ENCODE measurements at places on chromosomes 3 and 15. TPM values are rescaled to one million over a fixed set of nuclear protein-coding genes. Genes with fewer than 3 reads are reported as not detected.

DNA sequence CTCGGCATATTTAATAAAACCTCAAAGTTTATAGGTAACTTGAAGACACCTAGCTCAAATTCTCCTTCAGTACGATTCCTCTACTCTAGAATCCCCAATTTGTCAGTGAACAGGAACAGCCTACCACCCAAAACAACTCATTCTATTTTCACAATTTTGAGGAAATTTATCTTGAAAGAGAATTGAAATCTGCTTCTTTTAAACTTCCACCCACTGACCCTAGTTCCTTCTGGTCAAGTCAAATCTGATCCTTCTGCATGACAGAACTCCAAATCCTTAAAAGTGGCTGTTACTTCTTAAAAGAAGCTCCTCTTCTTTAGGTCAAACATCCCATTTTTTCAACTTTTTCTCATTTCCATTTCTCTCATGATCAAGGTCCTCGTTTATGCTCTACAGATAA, 4.4 kb downstream of the GABPB1 start:
- H3K4me3 ChIP-seq = no peak overlapping the region
- no peak for DNase-seq
- H3K36me3 ChIP-seq = no peaks in the 10 kb centered on the region
- H3K27ac ChIP-seq = peak overlapping the region; percentile 100

SV2B gene
- 1.4 TPM for total RNA-seq

CPNE9 gene
- total RNA-seq = not detected

GRCh38 chr3:13087320-13087990, 14.2 kb upstream of the IQSEC1 start:
- no peaks in the 10 kb centered on the region for H3K36me3 ChIP-seq
- no peak overlapping the region for H3K27ac ChIP-seq
- DNase-seq = no peak
- no peak overlapping the region for H3K4me3 ChIP-seq
- no peaks in the 10 kb centered on the region for H3K27me3 ChIP-seq

- no peaks in the 10 kb centered on the region for H3K27me3 ChIP-seq
- DNase-seq = peak; percentile 32
- no peaks in the 10 kb centered on the region for H3K36me3 ChIP-seq
- no peak overlapping the region for H3K4me3 ChIP-seq
- H3K4me1 ChIP-seq = peaks cover 24% of the 10 kb centered on the region
Observed at GRCh38 chr3:69784954-69785514, 45.8 kb downstream of the MITF start.

- H3K4me1 ChIP-seq = no peaks in the 10 kb centered on the region
- H3K27ac ChIP-seq = no peak overlapping the region
- H3K27me3 ChIP-seq = no peaks in the 10 kb centered on the region
- no peak for DNase-seq
- no peaks in the 10 kb centered on the region for H3K36me3 ChIP-seq
Observed at GRCh38 chr3:118987477-118987876, 47.2 kb downstream of the IGSF11 start.

- no peak for DNase-seq
- H3K4me1 ChIP-seq = no peaks in the 10 kb centered on the region
- H3K27me3 ChIP-seq = no peaks in the 10 kb centered on the region
- no peaks in the 10 kb centered on the region for H3K36me3 ChIP-seq
- no peak overlapping the region for H3K4me3 ChIP-seq
- no peak overlapping the region for H3K27ac ChIP-seq
Observed at GRCh38 chr3:104458657-104459056, 908.1 kb upstream of the ALCAM start.

MGLL gene
- total RNA-seq = 180 TPM

GRCh38 chr15:78438619-78439285, 736 bp downstream of the IREB2 start:
- peaks cover 38% of the 10 kb centered on the region for H3K4me1 ChIP-seq
- no peaks in the 10 kb centered on the region for H3K27me3 ChIP-seq
- no peak for DNase-seq
- H3K4me3 ChIP-seq = peak overlapping the region; percentile 80
- H3K27ac ChIP-seq = peak overlapping the region; percentile 99

TMEM44 gene
- total RNA-seq = 15.2 TPM

GRCh38 chr15:58931987-58932588, 1.4 kb downstream of the SLTM start:
- H3K27ac ChIP-seq = peak overlapping the region; percentile 97
- DNase-seq = no peak
- H3K27me3 ChIP-seq = no peaks in the 10 kb centered on the region

DNA sequence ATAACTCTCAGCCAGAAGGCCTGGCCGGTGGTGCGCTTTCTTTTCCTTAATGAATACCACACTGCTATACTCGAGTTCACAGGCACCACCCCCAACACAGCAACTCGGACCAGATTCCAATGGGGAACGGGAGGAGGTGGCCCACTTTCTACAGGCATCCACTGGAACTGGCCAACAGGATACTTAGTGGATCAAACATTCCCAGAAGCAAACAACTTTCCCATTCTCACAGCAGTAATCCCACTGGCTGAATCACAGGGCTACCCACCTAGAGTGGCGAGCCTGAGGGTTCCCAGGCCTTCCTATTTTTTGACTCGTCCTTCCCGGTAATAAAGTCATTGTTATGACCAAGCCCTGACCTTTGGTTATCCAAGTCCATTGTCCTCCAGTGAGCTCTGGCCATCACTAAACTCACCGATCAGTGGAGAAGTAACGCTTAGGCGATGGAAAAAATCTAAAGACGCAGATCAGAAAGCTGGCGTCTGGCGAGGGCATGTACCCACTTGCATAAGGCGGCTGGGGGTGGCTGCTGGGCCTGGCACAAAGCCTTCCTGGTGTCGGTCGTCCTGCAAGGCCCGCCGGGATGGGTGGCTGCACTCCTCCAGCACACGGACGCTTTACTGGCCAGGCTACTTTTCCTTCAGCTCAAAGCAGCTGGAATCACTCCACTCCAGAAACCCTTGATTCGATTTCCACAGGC, 1.2 kb downstream of the EOGT start:
- no peaks in the 10 kb centered on the region for H3K36me3 ChIP-seq
- no peaks in the 10 kb centered on the region for H3K27me3 ChIP-seq

DNA sequence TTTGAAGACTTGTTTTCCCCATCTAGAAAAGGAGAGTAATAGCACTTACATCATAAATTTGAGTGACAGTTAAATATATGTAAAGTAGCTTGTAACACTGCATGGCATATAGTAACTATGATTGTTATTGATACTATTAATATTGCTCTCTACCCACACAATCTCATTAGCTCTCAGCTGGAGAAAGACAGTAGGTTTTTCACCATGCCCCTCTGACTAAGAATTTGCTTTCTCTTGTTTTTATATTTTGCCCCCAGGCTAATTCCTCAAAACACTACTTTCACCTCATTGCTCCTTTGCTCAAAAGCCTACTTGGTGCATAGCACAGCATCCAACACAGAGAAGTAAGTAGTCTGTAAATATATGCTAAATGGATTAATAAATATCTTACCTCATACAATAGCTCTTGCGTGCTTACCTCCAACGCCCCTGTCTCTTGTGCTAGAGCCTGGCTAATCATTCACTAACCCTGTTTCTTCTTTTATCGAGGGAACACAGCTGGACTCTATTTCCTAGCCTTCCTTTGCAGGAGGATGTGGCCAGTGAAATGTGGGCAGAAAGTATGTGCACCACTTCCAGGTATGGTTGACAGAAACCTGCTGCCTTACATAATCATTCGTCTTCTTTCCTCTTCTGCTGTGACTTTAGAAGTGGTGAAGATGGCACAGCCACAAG, 190.0 kb downstream of the PLCH1 start:
- no peak for DNase-seq
- H3K4me3 ChIP-seq = no peak overlapping the region
- no peaks in the 10 kb centered on the region for H3K36me3 ChIP-seq
- H3K27me3 ChIP-seq = no peaks in the 10 kb centered on the region

GRCh38 chr3:196220587-196220986, 4.3 kb downstream of the SLC51A start:
- no peak for DNase-seq
- H3K4me3 ChIP-seq = no peak overlapping the region
- peak overlapping the region; percentile 70 for H3K27ac ChIP-seq
- peaks cover 20% of the 10 kb centered on the region for H3K4me1 ChIP-seq
- H3K36me3 ChIP-seq = no peaks in the 10 kb centered on the region

DNA sequence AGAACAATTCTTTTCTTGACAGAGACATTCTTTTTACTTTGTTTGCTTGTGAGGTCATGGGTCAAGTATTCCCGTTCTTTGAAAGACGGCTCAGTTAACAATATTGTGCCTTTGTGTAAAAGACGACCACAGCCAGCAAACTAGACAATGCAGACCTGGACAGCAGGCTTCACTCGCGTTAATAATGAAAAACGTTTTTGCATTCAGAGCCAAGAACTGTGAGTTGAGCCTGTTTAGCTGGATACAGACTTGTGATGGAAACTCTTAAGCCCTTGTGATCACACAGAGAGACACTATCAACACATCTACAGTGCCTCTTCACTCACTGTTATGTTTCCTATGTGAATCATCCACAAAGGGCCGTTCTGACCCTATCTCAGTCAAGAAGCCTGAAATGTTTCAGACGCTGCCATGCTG, 37.3 kb upstream of the CMTM7 start:
- no peaks in the 10 kb centered on the region for H3K27me3 ChIP-seq
- no peak overlapping the region for H3K4me3 ChIP-seq
- DNase-seq = no peak
- H3K27ac ChIP-seq = no peak overlapping the region

CCR1 gene
- total RNA-seq = 12.1 TPM

GRCh38 chr3:134364936-134365765, 9.1 kb downstream of the AMOTL2 start:
- peaks cover 94% of the 10 kb centered on the region for H3K4me1 ChIP-seq
- peak overlapping the region; percentile 40 for H3K4me3 ChIP-seq
- peaks cover 47% of the 10 kb centered on the region for H3K36me3 ChIP-seq
- H3K27me3 ChIP-seq = no peaks in the 10 kb centered on the region
- DNase-seq = no peak

DNA sequence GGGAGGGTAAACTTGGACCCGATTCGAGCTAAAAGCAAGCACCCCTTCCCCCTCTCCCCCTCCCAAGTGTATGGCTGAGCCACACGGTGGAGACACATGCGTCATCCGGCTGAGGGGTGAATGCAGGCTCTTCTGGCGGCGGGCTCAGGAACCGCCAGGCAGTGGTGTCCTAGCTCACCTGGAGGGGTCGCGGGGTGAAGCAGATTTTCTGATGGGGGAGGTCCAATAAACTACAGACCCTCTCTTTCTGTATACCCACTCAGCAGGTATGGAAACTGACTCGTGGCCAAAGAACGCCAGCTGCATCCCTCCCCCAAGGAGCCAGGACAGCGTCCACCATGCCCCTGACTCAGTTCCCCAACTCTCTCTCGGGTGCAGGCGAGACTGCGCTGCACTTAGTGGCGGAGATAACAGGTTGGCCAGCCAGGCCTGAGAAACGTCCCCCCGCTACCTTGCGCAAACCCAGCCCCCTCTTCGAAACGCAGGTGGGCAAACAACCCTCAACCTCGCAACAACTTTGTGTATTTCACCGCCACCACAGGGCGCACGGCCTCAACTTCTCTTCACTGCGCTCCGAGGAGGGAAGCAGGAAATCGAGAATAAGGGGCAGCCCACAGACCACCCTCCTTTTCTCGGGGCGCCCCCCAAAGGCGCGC, 1.3 kb downstream of the MAGI1 start:
- H3K36me3 ChIP-seq = no peaks in the 10 kb centered on the region
- peaks cover 26% of the 10 kb centered on the region for H3K4me1 ChIP-seq
- H3K4me3 ChIP-seq = peak overlapping the region; percentile 53
- no peaks in the 10 kb centered on the region for H3K27me3 ChIP-seq
- H3K27ac ChIP-seq = peak overlapping the region; percentile 91

LDHAL6B gene
- total RNA-seq = not detected

ZBTB47 gene
- 35.8 TPM for total RNA-seq

ATP10A gene
- 24.1 TPM for total RNA-seq

TRIM42 gene
- total RNA-seq = not detected

ZCWPW2 gene
- total RNA-seq = 0.89 TPM

- no peak overlapping the region for H3K4me3 ChIP-seq
- no peak overlapping the region for H3K27ac ChIP-seq
- no peaks in the 10 kb centered on the region for H3K36me3 ChIP-seq
- no peaks in the 10 kb centered on the region for H3K4me1 ChIP-seq
Observed at GRCh38 chr3:61114316-61114953, 136.8 kb downstream of the FHIT start.

- H3K27me3 ChIP-seq = no peaks in the 10 kb centered on the region
- peaks cover 14% of the 10 kb centered on the region for H3K4me1 ChIP-seq
- no peaks in the 10 kb centered on the region for H3K36me3 ChIP-seq
Observed at GRCh38 chr15:31470756-31471155, 144.1 kb downstream of the KLF13 start.

GRCh38 chr15:63287109-63287508, 9.7 kb downstream of the APH1B start:
- no peak overlapping the region for H3K27ac ChIP-seq
- H3K4me3 ChIP-seq = no peak overlapping the region
- H3K27me3 ChIP-seq = no peaks in the 10 kb centered on the region
- DNase-seq = no peak
- H3K36me3 ChIP-seq = peaks cover 9% of the 10 kb centered on the region

DNA sequence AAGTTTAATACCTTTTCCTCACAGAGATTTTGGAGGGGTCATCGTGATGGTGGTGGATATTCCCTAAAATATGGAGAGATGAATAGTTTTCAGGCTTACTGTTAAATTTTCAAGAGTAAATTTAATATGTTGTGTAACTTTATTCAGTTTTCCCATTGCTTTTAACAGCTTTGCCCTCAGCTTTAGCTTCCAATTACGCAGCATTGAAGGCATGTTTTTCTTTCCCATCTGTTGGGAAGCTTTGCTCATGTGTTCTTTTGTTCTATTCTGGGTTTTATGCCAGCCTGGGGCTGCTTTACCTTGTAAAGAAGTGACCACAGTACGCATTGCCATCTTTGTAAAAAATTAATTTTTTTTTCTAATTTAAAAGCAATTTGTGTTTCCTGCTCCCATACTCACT, 151.5 kb downstream of the B3GALNT1 start:
- H3K27ac ChIP-seq = no peak overlapping the region
- no peaks in the 10 kb centered on the region for H3K36me3 ChIP-seq
- no peak overlapping the region for H3K4me3 ChIP-seq
- DNase-seq = no peak
- no peaks in the 10 kb centered on the region for H3K4me1 ChIP-seq

HEG1 gene
- 168 TPM for total RNA-seq

DNA sequence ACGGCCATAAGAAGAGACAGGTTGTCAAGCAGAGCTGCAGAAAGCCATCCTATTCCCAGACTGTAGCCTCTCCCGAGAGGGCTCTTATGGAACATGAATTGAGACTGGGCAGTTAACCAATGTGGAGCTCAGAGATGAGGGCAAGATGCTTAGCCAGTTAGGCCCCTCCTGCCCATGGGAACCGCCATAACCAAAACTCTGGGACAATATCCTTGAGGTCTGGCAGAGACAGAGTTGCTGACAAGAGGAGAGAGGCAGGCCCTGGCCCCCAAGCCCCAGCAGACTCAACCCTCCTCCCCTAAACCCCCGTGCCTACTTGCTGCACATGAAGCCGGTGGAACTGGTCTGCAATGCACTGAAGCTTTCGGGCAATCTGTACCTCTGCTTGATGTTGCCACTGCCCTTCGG, 4.8 kb downstream of the BMF start:
- H3K4me3 ChIP-seq = no peak overlapping the region
- H3K27ac ChIP-seq = peak overlapping the region; percentile 92
- no peaks in the 10 kb centered on the region for H3K27me3 ChIP-seq
- H3K4me1 ChIP-seq = peaks cover 97% of the 10 kb centered on the region

All from upper lobe of left lung (tissue), 6 donors.